ENCODE measurements at places on chromosomes 12 and 14. TPM values are rescaled to one million over a fixed set of nuclear protein-coding genes. Genes with fewer than 3 reads are reported as not detected.
A peak's percentile ranks its signal among the peaks of the same experiment; 100 is the strongest.

The MIP gene
- total RNA-seq = not detected

The HPD gene
- 0.56 TPM for total RNA-seq

DNA sequence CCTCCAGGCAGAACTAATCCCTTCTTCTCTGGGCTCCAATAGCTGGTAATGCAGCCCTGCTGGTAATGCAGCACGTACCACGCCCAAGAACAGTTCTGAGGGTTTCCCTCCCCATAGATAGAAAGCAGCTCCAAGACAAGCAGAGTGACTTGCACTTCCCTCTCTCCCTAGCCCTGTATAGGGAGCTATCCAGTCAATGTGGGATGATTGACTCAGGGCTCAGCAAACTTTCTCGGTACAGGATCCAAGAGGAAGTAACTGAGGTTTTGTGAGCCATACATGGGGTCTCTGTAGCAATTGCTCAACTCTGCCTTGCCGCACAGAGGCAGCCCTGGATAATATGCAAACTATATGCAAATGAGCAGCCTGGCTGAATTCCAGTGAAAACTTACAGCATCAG is 15.5 kb upstream of the FKBP4 start:
- no peak overlapping the region for H3K4me3 ChIP-seq
- no peak for DNase-seq
- H3K27me3 ChIP-seq = no peaks in the 10 kb centered on the region
- no peaks in the 10 kb centered on the region for H3K36me3 ChIP-seq
- H3K4me1 ChIP-seq = peaks cover 2% of the 10 kb centered on the region
- H3K27ac ChIP-seq = no peak overlapping the region

The KCNMB4 gene
- total RNA-seq = 12.7 TPM

The GZMB gene
- not detected for total RNA-seq

DNA sequence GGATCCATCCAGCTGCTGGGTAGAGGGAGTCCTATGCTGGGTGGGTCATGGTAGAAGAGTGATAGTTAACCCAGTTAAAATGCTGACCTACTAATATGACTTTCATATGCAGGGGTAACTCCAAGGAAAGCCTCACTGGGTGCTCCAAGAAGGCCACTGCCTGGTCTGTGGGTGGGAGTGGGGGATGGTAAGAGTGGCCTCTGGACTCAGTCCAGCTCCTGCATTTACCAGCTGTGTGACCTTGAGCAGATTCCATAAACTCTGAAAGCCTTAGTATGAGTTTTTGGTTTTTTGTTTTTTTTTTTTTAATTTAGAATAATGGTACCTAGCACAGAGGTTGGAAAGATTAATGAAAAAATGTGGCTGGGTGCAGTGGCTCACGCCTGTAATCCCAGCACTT is 51.6 kb downstream of the ARF6 start:
- no peaks in the 10 kb centered on the region for H3K36me3 ChIP-seq
- DNase-seq = no peak
- H3K27me3 ChIP-seq = no peaks in the 10 kb centered on the region

DNA sequence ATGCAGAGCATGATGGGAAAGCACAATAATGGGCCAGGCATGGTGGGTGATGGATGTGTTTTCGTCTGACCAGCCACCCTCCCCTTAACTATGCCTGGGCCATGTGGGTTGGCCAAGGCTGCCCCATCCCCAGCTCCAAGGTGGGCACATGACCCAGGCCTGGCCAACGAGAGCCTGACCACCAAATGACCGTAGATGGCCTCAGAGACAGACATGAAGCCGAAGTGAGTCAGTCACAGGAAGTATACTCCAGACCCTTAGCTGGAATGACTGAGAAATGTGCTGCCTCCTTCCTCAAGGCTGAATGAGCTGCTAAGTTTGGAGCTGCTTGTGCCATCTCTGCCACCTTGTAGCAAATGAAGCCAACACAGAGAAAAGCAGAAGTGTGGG is 233.6 kb downstream of the BCL11B start:
- no peaks in the 10 kb centered on the region for H3K27me3 ChIP-seq
- no peak overlapping the region for H3K4me3 ChIP-seq
- no peaks in the 10 kb centered on the region for H3K36me3 ChIP-seq
- H3K4me1 ChIP-seq = peaks cover 3% of the 10 kb centered on the region
- DNase-seq = no peak
- H3K27ac ChIP-seq = no peak overlapping the region

DNA sequence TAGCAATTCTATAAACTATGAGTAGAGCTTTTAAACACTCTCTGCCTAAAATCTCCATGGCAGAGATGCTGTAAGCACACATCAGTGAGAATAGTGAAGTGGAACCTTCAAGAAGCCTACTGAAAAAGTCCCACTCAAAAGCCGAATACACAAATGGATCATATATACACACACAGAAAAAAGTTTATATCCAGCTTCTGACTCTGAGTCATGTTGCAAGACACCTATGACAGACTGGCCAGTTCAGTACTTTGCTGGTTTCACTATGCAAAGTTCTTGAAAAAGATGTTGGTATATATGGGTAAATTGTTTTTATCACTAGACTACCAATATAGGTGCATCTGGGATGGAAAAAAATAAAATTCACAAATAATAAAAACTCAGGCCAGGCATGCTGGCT is 126.1 kb downstream of the KCNK10 start:
- H3K36me3 ChIP-seq = no peaks in the 10 kb centered on the region
- DNase-seq = no peak
- H3K4me1 ChIP-seq = no peaks in the 10 kb centered on the region
- no peak overlapping the region for H3K27ac ChIP-seq
- H3K27me3 ChIP-seq = no peaks in the 10 kb centered on the region

DNA sequence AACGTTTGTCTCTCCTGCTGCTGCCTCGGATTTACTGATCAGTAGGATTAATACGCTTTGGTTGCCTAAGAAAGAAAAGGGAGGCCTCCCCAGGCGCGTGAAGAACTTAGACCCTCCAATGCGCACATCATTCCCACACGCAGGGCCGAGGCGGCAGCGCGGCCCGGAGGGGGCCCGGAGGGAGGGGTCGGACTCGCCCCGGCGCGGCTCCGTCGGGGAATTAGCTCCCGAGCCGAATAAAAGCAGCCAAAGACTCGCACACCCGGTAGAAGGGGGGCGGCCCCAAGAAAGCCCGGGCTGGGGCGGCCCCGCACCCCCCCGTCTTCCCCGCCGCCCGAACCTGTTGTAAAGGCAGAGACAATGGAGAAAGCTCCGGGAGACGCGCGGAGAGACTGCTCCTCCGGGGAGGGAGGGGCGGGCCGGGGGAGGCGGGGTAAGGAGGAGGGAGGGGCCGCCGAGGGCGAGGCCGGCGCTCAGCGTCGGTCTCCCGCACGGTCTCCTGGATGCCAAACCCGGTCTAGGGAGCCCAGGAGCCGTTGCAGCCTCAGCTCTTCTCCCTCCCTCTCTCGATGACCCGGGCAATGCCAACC is at the start of gene NELL2:
Gene NELL2 (minus strand): TSS at position 362 of the 590 bp plus-strand sequence. CDS start 446 bp downstream, outside the sequence.
- H3K4me3 ChIP-seq = peak within 1 kb of the TSS; percentile 79
- no peaks in the 10 kb centered on the region for H3K36me3 ChIP-seq
- no peaks in the 10 kb centered on the region for H3K4me1 ChIP-seq
- H3K27me3 ChIP-seq = no peaks in the 10 kb centered on the region

DNA sequence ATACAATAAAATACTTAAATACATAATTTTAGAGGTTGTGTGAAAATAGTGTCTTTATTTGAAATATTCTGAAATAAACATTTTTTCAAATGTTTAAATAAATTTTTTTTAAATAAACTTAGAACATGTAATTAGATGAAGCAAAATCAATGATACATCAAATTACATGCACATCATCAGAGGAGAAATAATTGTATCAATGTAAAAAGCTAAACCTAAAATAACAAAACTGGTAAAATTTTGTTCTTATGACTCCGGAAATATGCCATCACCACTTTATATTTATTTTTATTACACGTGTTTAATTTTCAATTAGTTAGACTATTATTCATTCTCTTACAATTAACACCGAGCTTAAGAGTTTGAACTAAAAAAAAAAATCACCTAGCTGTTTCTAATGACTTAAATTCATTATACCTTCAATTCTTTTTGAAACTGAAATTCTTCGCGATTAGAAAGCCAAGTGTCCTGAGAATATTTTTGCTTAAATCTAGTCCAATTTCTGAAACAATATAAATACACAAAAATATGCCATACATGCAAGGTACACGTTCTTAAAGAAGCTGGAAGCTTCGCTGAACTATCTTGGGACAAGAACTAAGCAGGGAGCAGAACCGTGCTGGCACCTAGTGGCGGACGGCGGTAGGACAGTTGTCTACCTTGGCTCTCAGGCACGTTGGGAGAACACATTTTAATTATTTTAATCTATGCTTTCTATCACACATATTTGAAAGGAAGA is 230.5 kb downstream of the SLC25A21 start:
- H3K36me3 ChIP-seq = no peaks in the 10 kb centered on the region
- DNase-seq = peak; percentile 92
- no peak overlapping the region for H3K27ac ChIP-seq
- no peak overlapping the region for H3K4me3 ChIP-seq

DNA sequence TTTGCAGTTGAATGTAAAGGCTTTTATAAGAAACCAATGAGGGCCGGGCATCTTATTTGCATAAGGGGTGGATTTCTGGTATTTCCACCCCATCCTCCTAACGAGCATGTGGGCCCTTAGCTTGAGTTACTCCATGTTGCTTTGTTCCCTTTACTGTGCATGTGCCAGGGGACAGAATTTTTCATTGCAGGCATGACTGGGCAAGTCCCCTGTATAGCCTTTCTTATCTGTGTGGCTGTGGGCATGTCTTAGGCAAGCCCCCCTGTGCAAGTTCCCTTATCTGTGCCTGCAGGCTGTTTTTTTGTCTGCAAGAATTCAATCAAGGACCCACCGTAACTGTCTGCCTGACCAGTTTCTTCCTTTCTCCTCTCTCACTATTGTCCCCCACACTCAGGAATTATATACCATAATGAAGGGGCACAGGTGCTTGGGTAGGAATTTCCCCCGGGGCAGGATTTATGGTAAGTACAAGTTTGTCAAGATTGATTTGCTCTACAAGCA is 152.2 kb upstream of the CNOT2 start:
- no peaks in the 10 kb centered on the region for H3K36me3 ChIP-seq
- no peak overlapping the region for H3K27ac ChIP-seq
- no peak overlapping the region for H3K4me3 ChIP-seq

The PLCZ1 gene
- not detected for total RNA-seq

DNA sequence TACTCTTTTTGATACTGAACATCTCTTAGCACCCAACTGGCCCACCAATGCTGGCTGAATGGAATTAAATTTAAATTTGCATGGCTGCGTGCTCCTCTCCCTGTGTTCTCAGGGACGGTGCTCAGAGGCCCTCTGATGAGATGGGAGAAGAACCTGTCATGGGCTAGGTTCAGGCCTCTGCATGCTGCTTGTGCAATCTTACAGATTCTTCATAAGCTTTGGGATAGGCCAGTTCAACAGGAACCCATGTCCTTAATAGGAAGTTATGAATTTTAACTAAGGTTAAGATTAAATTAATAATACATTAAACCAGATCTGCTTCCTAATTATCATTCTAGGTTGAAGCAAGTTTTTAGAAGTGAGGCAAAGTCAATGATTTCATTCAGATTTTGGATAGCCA is 119.7 kb upstream of the LRIG3 start:
- no peak overlapping the region for H3K4me3 ChIP-seq
- H3K4me1 ChIP-seq = no peaks in the 10 kb centered on the region
- H3K27me3 ChIP-seq = no peaks in the 10 kb centered on the region
- no peaks in the 10 kb centered on the region for H3K36me3 ChIP-seq
- no peak for DNase-seq
